ENCODE measurements at places on chromosomes 2 and 18.

DNA sequence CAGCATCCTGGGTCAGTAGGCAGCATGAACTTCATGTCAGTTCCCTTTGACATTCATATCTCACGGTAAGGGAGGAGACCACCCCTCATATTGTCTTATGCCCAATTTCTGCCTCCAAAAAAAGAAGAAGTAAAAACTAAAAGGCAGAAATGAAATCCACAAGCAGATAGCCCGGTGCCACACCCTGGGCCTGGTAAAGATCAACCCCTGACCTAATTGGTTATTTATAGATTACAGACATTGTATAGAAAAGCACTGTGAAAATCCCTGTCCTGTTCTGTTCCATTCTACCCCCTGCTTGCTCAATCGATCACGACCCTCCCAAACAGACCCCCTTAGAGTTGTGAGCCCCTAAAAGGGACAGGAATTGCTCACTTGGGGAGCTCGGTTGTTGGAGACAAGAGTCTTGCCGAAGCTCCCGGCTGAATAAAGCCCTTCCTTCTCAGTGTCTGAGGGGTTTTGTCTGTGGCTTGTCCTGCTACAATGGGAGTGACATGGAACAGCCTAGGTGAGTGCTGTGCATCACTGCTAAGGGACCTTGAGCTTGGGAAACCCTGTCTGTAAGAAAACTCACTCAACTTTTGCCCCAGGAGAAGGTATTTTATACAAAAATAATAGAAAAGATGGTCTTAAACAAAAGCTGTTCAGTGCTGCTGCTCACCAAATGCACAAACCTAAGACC lies 11.1 kb downstream of the NDUFV2 start:
- DNase-seq, result no peak

DNA sequence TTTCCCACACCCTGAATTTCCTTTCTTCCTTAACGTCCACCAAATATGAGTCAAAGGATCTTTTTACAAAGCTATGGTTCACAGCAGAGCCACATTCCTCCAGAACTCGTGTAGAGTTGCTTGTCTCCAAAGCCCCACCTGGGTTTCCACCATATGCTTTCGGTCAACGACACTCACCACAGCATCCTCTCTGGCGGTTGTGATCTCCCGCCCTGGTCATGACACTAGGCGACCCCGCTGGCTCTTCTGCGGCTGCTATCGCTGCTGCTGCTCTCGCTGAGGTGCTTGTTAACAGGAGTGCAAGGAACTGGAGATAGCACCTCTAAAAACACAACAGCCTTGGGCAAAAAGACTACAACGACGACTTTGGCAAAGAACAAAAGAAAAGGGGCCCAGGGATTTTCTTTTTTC lies 340 bp downstream of the SLC40A1 start:
- DNase-seq, result no peak

DNA sequence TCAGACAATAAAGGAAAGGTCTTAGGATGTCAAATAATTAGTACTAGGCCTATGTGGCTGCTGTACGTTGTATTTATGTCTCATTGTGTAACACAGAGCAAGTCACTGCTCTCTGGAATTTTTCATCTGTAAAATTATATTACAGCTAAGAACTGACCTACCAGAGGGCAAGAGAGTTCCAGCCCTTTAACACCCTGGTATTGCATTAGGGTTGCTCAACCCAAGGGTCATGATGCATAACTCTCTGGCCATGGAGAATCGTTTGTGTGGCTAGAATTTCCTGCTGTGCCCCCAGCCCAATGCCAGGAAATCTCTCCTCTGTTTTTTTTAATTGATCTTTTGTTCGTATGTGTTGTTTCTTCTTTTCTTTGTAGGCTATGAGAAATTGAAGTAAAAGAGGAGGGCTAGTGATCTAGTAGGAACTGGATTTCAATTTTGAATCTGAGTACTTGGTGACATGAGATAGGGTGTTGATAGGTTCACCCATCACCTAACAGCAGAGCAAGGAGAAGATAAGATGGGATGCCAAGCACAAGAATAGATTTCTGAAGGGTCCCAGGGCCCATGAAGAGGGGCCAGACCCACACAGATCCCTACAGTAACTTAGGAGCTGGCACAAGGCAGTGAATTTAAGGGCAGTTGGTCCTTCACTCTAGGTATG lies 571.2 kb upstream of the TNP1 start:
- no peak for DNase-seq

- no peak for DNase-seq
Measured at GRCh38 chr2:208039376-208040110, 14.2 kb upstream of the PLEKHM3 start.

GRCh38 chr2:126893606-126894005 lies 5.1 kb upstream of the TEX51 start:
- no peak for DNase-seq

- DNase-seq, result no peak
Measured at GRCh38 chr18:45376193-45376592, 239.1 kb upstream of the SLC14A2 start.

GRCh38 chr2:161710131-161710915 lies 86.1 kb downstream of the SLC4A10 start:
- no peak for DNase-seq
